ENCODE measurements at places on chromosomes 1 and 21.

DNA sequence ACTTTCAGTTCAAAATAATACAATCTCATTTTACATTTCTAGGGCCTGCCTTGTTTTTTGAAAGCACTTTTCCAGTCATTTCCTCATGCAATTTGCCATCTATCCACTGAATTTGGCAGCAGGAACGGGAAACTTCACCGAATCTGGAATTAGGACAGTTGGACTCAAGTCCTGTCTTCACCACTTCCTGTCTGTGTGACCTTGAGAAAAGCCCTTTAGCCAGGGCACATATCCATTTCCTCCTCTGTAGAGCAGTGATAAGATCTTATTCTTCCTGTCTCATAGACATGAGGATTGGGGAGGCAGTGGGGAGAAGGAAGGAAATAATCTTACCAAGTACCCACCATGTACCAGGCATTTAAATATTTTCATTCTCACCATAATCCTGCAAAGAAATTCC, 12.0 kb downstream of the VAV3 start:
- DNase-seq, result no peak

DNA sequence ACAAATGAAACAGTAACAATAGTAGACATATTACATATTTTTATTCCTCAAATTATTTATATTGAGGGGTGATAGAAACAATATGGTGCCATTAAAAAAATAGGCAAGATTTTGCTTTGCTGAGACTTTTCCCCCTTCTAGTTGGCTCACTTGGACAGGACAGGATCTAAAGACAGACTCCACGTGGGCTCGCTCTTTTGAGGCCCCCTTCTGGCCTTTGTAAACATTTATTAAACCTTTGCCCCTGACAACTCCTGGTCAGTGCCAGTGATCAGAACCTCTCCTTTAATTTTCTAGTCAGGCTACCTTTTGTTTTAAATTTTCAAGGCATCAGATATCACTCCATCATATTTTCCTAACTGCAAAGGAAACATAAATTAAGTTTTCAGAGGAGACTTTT, 49.7 kb upstream of the IFI44L start:
- no peak for DNase-seq

- DNase-seq, result no peak
Observed at GRCh38 chr1:203251466-203251865, 22.0 kb upstream of the CHIT1 start.

DNA sequence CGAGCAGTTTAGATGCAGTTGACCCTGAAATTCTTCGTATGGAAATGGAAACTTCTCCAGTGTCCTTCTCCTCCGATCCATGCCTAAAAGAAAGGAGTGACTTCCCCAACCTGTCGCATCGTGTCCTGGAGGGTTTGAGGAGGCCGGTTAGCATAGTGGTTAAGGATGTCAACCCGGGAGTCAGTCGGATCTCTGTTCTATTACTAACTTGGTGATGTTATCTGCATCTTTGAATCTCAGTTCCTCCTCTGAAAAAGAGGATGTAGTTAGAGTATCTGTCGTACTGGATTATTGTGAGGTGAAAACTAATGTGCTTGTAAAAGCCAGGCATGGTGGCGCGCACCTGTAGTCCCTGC, 684 bp downstream of the ZBTB8B start:
- no peak for DNase-seq

DNA sequence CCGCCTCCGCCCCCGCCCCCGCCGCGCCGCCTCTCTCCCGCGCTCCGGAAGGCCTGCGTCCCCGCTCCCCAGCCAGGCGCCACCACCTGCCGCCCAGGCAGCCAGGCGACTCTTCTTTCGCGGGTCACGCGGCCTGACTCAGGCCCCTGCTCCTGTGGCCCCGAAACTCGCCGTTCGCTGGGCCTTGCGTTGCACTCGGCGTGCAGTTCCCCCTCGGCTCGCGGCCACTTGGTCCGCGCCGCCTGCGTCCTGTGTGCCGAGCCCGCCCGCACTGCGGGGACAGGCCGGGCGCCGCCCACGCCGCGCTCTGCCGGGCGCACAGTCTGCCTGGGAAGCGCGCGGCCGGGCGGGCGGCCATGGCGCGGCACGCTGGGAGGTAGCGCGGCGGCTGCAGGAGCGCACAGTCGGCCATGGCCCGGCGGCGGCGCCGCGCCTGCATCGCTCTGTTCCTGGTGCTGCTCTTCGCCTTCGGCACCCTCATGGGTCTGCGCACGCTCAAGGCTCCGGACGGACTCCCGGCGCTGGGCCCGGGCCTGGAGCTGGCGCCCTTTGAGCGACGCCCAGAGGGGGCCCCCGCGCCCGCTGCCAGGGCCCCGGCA, at the start of gene MANEAL:
Gene MANEAL, plus strand, starts transcription at position 75 of the 599 bp plus-strand sequence. Its CDS starts 336 bp downstream, at position 411.
- peak; percentile 57 for DNase-seq
